Chondrocyte (in vitro differentiated cells): ENCODE measurements at places on chromosomes 2 and 18.

- H3K4me3 ChIP-seq = no peak overlapping the region
- peaks cover 34% of the 10 kb centered on the region for H3K27me3 ChIP-seq
- DNase-seq = no peak
- H3K36me3 ChIP-seq = peaks cover 3% of the 10 kb centered on the region
- peak overlapping the region; percentile 4 for H3K27ac ChIP-seq
These were observed 92.4 kb downstream of the INPP5D start for GRCh38 chr2:233152541-233152940.

- no peak overlapping the region for H3K27ac ChIP-seq
- DNase-seq = peak; percentile 74
- peaks cover 8% of the 10 kb centered on the region for H3K4me1 ChIP-seq
- H3K27me3 ChIP-seq = peaks cover 39% of the 10 kb centered on the region
- H3K36me3 ChIP-seq = no peaks in the 10 kb centered on the region
- no peak overlapping the region for H3K4me3 ChIP-seq
These were observed 33.6 kb downstream of the MAL start for GRCh38 chr2:95058989-95059641.

DNA sequence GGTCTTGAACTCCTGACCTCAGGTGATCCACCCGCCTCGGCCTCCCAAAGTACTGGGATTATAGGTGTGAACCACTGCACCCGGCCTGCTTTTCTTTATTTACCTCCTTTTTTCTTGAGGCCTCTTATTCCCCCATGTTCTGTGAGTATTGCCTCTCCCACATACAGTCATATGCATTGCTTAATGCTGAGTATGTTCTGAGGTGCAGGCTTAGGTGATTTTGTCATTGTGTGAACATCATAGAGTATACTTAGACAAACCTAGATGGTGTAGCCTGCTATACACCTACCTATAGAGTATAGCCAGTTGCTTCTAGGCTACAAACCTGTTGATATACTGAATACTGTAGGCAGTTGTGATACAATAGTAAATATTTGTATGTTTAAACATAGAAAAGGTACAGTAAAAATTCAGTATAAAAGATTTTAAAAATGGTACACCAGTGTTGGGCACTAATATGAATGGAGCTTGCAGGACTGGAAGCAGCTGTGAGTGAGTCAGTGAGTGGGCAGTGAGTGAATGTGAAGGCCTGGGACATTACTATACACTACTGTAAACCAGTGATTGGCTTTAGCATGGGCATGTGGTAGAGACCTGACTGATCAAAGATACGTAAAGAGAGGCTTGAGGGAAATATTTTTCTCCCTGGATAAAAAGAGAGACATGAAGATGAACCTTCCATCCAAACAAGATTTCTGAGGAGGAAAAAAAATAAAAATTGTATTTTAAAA lies 17.6 kb downstream of the SLC39A10 start:
- no peaks in the 10 kb centered on the region for H3K27me3 ChIP-seq
- H3K4me1 ChIP-seq = no peaks in the 10 kb centered on the region
- H3K4me3 ChIP-seq = no peak overlapping the region
- H3K27ac ChIP-seq = no peak overlapping the region
- no peaks in the 10 kb centered on the region for H3K36me3 ChIP-seq
- no peak for DNase-seq

DNA sequence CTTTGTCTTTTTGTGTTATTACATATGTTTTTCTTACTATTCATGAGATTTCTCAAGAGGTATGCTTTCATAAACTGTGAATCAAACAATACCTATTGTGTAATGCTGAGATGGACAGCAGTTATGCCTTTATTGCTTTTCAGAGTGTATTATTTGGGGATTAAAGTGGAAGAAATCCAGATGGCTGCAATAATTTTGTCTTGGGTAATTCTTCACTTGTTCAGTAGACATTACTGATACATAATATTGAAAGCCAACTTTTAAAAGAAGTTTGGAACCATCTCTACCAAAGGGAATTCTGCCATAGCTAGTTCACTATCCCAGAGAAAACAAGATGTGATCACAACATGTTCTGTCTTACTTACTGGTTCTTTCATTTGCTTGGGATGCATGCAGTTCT lies 253.4 kb upstream of the ZSWIM2 start:
- no peak for DNase-seq
- peaks cover 2% of the 10 kb centered on the region for H3K36me3 ChIP-seq
- peaks cover 15% of the 10 kb centered on the region for H3K27me3 ChIP-seq
- H3K4me1 ChIP-seq = no peaks in the 10 kb centered on the region
- H3K27ac ChIP-seq = no peak overlapping the region

GRCh38 chr2:15941871-15942710 lies 1.7 kb downstream of the MYCN start:
- H3K4me1 ChIP-seq = peaks cover 29% of the 10 kb centered on the region
- peaks cover 28% of the 10 kb centered on the region for H3K27me3 ChIP-seq
- DNase-seq = peak; percentile 85
- peak overlapping the region; percentile 64 for H3K4me3 ChIP-seq

DNA sequence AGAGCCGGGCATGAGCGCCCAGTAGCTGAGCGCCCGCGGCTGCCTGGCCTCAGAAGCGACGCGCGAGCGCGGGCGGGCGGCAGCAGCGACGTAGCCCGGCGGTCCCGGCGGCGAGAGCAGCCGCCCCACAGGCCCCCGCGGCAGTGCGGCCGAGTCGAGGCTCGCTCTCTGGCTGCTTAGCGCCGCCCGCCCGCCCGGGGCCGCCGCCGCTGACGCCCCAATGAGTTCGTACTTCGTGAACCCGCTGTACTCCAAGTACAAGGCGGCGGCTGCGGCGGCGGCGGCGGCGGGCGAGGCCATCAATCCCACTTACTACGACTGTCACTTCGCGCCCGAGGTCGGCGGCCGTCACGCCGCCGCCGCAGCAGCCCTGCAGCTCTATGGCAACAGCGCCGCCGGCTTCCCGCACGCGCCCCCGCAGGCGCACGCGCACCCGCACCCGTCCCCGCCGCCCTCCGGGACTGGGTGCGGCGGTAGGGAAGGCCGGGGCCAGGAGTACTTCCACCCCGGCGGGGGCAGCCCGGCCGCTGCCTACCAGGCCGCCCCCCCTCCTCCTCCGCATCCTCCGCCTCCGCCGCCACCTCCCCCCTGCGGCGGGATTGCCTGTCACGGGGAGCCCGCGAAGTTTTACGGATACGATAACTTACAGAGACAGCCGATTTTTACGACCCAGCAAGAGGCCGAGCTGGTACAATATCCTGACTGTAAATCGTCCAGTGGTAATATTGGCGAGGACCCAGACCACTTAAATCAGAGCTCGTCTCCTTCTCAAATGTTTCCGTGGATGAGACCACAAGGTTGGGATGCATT lies 847 bp downstream of the HOXD8 start:
- peaks cover 80% of the 10 kb centered on the region for H3K27me3 ChIP-seq
- no peak overlapping the region for H3K27ac ChIP-seq
- H3K36me3 ChIP-seq = peaks cover 4% of the 10 kb centered on the region
- DNase-seq = no peak
- H3K4me3 ChIP-seq = peak overlapping the region; percentile 20

DNA sequence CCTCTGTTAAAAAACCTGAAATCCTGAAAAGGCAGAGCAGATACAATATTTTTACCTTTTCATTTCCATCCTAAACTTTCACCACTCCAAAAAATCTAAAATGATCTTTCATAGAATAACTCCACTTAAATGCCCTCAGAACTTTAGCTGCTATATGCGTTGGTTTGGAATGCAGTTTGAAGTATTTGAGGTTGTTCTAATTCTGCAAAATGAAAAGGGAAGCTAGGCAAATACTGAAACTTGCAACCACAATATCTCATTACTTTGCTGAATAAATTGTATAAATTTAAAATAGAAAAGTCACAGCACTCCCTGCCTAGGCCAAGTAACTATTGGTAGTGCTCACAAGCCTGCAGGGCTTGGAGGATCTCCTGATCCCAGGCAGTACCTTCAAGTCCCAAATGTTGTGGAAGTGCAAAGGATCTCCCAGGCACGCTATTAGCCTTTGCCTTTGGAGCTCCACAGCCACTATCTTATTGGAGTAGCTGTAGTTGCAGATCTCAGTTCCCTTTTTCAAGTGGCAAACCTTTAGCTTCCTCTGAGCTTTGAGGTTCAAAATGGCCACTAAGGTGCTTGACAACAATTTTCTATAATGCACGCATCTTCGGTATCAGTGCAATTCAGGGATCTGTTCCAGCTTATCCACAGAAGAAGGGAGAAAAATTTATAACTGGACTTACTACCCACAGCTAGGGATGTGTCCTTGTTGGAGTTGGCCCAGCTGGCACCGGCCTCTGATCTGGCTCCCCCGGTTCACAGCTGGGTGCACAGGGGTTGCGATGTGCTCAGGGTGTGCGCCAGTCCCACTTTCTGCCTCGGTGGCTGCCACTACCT lies 43.4 kb upstream of the ANKRD62 start:
- peaks cover 53% of the 10 kb centered on the region for H3K4me1 ChIP-seq
- DNase-seq = no peak
- no peaks in the 10 kb centered on the region for H3K27me3 ChIP-seq

- DNase-seq = no peak
- peaks cover 27% of the 10 kb centered on the region for H3K27me3 ChIP-seq
- no peak overlapping the region for H3K27ac ChIP-seq
- H3K4me1 ChIP-seq = no peaks in the 10 kb centered on the region
These were observed 13.6 kb downstream of the MRO start for GRCh38 chr18:50806208-50806616.

GRCh38 chr2:5734859-5735520 lies 42.8 kb downstream of the SOX11 start:
- H3K4me1 ChIP-seq = no peaks in the 10 kb centered on the region
- H3K4me3 ChIP-seq = no peak overlapping the region
- H3K27me3 ChIP-seq = no peaks in the 10 kb centered on the region
- H3K27ac ChIP-seq = no peak overlapping the region

GRCh38 chr18:8661754-8662559 lies 43.4 kb upstream of the MTCL1 start:
- DNase-seq = no peak
- H3K36me3 ChIP-seq = no peaks in the 10 kb centered on the region
- H3K27ac ChIP-seq = no peak overlapping the region
- no peak overlapping the region for H3K4me3 ChIP-seq
- peaks cover 29% of the 10 kb centered on the region for H3K4me1 ChIP-seq
- H3K27me3 ChIP-seq = no peaks in the 10 kb centered on the region
